CD8-positive, alpha-beta memory T cell (primary cell): ENCODE measurements at places on chromosomes 12 and 14. TPM values are rescaled to one million over a fixed set of nuclear protein-coding genes. Genes with fewer than 3 reads are reported as not detected.
A peak's percentile ranks its signal among the peaks of the same experiment; 100 is the strongest.

GRCh38 chr14:100422556-100423316 is 99.6 kb downstream of the SLC25A47 start:
- no peak overlapping the region for H3K27ac ChIP-seq
- H3K36me3 ChIP-seq, result no peaks in the 10 kb centered on the region

DNA sequence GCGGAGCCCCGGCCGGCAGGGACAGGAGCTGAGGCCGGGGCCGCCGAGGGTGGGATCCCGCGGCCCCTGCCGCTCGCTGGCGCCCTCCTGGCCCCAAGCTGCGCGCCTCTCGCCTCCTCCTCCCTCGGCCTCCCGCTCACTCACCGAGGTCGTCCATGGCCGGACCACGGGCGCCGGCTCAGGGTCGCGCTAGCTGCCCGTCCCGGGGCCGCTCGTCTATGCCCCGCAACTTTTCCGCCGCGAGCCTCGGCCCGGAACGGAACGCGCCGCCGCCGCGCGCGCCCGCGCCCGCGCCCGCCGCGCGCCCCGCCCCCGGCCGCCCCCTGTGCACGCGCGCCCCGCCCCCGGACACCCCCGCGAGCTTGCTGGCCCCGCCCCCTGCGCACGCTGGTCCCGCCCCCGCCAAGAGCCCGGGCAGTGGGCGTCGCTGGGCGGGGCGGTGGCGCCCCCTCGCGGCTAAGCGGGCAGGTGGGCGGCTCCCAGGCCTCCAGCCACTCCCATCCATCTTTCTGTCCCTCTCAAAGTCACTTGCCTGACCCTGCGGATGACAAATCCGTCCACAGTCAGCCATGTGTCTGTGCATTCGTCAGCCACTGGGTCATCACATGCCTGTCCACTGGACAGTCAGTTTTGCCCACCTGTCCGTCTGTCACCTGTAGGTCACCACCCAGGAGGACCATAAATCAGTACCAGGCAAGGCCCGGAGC is at the start of gene PXN:
TSS of gene PXN (minus strand) at position 258 of the 707 bp plus-strand sequence. CDS start at position 157, 101 bp downstream.
- peaks cover 44% of the 10 kb centered on the region for H3K4me1 ChIP-seq
- peaks cover 3% of the 10 kb centered on the region for H3K36me3 ChIP-seq
- peak within 1 kb of the TSS; percentile 82 for H3K27ac ChIP-seq
- peak; percentile 95 for DNase-seq

DNA sequence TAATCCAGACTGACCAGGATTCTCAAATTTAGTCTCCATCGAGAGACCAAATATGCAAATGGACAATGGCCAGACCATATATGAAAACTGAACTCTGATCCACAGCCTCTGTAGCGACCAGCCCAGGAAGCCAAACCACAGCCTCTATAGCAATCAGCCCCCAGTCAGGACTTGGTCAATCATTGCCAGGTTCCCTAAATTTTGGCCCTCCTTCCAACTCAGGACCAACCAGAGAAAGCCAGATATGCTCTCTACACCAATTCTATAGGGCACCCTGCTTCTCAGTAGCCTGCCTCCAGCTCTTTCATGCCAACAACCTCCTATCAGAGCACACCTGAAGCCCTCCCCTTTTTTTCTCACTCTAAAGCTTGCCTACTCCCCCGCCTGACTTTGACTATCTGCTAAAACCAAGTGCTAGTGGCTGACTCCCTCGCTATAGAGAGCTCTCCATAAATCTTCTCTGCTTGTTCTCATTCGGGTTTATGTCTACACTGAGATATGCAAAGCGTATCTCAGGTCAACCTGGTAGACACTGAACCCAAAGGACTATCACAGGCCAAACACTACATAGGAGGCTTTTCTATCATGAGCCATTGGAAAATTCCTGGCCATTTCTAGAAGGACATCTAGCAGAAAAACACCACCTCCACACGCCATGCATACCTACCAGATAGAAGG is 110.5 kb upstream of the FUT8 start:
- H3K4me3 ChIP-seq, result no peak overlapping the region
- H3K4me1 ChIP-seq, result peaks cover 31% of the 10 kb centered on the region
- H3K27ac ChIP-seq, result no peak overlapping the region
- no peak for DNase-seq

DNA sequence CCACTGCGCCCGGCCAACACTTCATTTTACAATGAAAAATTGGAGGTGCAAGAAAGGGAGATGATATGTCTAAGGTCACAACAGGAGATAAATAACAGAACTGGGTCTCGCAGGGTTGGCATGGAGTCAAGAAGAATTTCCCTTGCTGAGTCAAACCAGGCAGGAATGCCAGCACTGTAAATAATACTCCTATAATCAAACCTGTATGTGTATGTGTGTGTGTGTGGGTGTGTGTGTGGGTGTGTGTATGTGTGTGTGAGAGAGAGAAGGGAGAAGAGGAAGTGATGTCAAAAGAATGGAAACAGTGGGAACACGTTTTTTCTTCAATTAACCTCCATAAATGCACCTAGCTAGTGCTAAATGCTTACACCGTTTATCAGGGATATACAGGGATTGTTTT is 70.4 kb downstream of the TMEM116 start:
- H3K36me3 ChIP-seq, result peaks cover 6% of the 10 kb centered on the region
- H3K27ac ChIP-seq, result no peak overlapping the region
- no peaks in the 10 kb centered on the region for H3K27me3 ChIP-seq
- no peak overlapping the region for H3K4me3 ChIP-seq
- H3K4me1 ChIP-seq, result peaks cover 16% of the 10 kb centered on the region

DNA sequence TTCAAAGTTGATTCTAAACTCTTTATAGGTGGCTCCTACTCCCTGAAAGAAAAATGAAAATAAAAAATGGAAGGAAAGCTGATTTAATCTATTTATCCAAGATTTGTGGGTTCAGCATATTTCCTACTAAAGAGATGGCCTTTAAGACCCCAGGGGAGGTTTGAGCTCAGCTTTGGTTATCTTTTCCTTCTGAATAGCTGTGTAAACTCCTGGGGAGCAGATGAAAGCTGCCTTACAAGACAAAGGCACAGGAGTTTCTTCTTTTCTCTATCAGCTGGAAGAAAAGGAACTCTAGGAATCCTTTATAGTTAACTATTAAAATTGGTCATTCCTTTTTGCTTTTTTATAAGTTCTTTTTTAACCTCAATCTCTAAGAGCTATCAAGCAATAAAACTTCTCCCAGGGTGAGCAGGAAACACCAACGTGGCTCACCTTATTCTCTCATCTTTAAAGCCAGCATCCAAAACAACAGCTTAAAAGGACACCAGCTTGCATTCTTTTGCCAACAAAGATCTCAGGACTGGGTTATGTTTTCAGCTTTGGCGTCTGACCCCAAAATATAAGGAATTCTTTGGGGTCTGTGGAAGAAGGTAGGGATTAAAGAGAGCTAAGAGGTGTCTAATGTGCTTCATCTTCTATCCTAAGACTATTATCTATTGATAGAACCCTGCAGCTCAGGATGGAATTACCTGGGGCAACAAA is 371.7 kb upstream of the KITLG start:
- no peak overlapping the region for H3K4me3 ChIP-seq
- no peaks in the 10 kb centered on the region for H3K4me1 ChIP-seq
- DNase-seq, result no peak
- H3K27me3 ChIP-seq, result no peaks in the 10 kb centered on the region

- H3K4me1 ChIP-seq, result peaks cover 9% of the 10 kb centered on the region
- no peaks in the 10 kb centered on the region for H3K27me3 ChIP-seq
- no peak overlapping the region for H3K27ac ChIP-seq
- no peaks in the 10 kb centered on the region for H3K36me3 ChIP-seq
Measured at GRCh38 chr12:68803948-68804656, 3.9 kb upstream of the MDM2 start.

GRCh38 chr12:109331301-109331952 is 16.3 kb upstream of the MYO1H start:
- no peaks in the 10 kb centered on the region for H3K27me3 ChIP-seq
- H3K4me3 ChIP-seq, result no peak overlapping the region
- H3K36me3 ChIP-seq, result no peaks in the 10 kb centered on the region
- H3K4me1 ChIP-seq, result no peaks in the 10 kb centered on the region

- H3K4me3 ChIP-seq, result no peak overlapping the region
- no peaks in the 10 kb centered on the region for H3K27me3 ChIP-seq
- DNase-seq, result no peak
- H3K4me1 ChIP-seq, result no peaks in the 10 kb centered on the region
- H3K27ac ChIP-seq, result no peak overlapping the region
Measured at GRCh38 chr12:95096378-95096777, 23.0 kb upstream of the NR2C1 start.

DNA sequence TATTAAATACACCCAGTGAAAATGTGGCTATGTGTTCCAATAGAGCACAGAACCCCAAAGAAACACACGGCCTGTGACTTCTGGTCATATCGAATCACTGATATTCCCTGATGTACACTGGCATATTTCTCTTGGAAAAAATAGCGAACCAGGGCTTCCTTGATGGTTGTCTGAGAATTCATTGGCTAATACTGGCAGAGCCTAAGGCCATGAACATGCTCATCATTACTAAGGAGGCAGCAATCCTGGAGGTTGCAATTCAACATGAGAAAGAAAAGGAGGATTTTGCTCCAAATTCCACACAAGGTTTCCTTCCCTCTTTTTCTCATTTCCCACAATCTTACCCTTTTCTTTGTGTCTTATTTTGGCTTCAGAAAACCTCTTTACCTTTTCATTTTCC is 212.9 kb upstream of the HMGA2 start:
- H3K27me3 ChIP-seq, result no peaks in the 10 kb centered on the region
- no peaks in the 10 kb centered on the region for H3K36me3 ChIP-seq
- no peak for DNase-seq
- H3K27ac ChIP-seq, result no peak overlapping the region

DNA sequence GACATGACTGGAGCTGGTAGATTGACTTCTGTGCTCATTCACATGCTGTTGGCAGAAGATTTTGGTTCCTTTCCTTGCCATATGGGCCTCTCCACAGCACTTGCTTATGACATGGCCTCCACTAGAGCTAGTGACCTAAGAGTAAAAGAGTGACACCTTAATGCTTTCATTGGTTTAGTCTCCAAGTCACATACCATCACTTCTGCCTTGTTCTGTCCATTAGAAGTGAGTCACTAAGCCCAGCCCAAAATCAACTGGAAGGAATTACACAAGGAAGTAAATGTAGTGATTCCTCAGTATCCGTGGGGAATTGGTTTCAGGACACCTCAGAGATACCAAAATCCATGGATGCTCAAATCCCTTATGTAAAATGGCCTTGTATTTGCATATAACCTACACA is 81.3 kb downstream of the PPHLN1 start:
- no peak overlapping the region for H3K27ac ChIP-seq
- no peak overlapping the region for H3K4me3 ChIP-seq
- no peaks in the 10 kb centered on the region for H3K36me3 ChIP-seq

DNA sequence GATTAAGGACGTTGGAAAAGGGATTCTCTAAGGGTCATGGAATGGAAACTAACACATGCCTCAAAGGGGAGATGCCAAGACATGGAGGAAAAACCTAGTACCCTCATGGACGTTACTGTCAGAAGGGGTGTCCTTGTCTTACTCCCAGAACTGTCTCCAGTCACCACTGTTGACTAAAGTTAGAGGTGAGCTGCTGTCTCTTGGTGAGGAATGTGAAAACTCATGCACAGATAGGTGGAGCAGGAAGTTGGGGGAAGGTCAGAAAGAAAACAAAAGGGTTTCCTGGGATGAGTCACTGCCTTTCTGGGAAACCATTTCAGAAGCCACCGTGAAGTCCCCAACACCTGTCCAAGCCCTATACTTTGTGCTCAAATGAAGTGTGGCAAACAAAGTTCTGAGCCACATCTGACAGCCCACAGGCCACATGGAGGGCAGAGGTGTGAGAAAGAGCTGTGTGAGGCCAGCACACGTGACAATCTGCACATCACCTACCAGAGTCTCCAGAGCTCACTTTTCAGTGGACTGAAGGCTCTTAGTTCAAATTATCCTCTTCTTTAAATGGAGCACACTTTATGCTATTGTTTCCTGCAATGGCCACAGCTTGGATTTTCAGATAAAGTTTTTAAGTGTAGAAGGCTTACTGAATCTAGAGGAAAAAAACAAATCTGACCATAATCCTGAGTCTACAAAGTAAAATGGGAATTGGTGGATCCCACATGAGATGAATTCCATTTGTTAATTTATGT is 92.9 kb upstream of the EGLN3 start:
- H3K27me3 ChIP-seq, result no peaks in the 10 kb centered on the region
- H3K4me3 ChIP-seq, result no peak overlapping the region
- peaks cover 37% of the 10 kb centered on the region for H3K4me1 ChIP-seq
- H3K36me3 ChIP-seq, result no peaks in the 10 kb centered on the region
- peak; percentile 60 for DNase-seq
- H3K27ac ChIP-seq, result peak overlapping the region; percentile 56

DNA sequence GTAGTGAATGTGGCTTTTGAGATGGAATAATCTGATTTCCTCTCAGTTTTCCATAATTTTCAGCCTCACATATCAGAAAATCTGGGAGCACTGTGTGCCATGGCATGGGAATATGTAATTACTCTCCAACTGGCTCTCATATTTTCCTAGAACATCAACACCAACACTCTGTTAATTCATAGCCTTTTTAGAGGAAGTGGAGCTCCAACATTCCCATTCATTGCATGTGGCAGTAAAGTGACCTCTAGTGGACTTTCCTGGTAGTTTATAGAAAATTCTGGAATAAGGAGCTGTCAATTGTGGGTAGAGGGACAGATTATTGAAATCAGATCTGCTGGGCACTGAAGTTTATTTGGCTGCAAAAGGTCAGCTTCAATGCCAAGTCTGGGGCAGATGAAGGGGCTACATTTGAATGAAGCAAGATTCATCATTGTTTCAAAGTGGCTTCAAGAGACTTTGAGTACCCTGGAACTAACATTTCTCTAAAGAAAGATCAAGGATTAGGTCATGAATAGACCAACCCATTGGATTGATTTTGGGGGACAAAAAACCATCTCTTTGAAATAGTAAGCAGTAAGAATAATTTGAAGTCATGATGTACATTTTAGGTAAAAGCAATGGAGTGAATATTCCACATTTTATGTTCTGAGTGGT is 23.6 kb upstream of the USP44 start:
- H3K4me3 ChIP-seq, result no peak overlapping the region
- H3K27me3 ChIP-seq, result no peaks in the 10 kb centered on the region
- DNase-seq, result no peak
- H3K36me3 ChIP-seq, result no peaks in the 10 kb centered on the region

The CFAP251 gene
- polyA plus RNA-seq, result not detected

The TAC3 gene
- not detected for polyA plus RNA-seq

The TAS2R46 gene
- not detected for polyA plus RNA-seq

The DDX47 gene
- 64.5 TPM for polyA plus RNA-seq

The CLSTN3 gene
- polyA plus RNA-seq, result 7.7 TPM

The FGF23 gene
- not detected for polyA plus RNA-seq

The SLC17A8 gene
- not detected for polyA plus RNA-seq
